ENCODE measurements at places on chromosomes 4 and X.

DNA sequence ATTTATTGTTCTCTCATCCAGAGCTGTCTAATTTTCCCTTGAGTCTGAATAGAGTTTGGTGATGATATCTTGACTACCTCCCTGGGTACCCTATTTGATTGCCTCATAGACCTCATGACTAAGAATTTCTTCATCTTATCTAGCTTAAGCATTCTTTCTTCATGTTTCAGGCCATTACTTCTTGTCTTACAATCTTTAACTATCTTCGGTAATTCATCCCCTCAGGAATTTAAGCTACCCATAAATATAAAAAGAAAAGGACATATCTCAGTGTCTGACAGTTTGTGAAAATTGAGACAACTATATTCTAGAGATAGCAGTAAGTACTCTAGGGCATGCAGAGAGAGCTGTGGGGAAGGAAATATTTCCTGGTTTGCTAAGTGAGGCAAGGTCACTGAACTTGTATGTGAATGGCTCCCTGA lies 466.1 kb upstream of the GRID2 start:
- no peak for DNase-seq

DNA sequence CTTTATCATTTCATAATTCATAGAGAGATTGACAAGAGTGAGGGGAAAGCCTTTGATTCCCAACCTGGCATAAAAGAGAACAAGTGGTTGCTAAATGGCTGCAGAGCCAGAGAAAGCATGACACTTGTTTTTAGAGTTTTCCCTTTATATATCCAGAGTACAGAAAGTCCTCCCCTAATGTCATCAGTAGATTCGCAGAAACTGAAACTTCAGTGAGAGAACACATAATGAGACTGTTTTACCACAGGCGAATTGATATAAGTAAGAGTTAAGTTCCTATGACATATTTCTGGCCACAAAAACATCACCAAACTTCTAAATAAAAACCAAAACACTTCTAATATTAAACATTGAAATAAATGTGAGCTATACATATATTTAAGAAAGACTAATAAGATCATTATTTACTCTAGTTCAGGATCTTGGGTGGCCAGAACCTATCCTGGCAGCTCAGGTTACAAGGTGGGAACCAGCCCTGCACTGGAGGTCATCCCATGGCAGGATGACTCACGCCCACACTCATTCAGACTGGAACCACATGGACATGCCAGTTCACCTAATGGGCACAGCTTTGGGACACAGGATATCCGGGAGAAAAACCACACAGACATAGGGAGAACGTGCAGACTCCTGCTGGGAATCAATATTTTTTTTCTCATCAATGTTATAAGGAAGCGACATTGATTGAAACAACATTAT lies 35.5 kb downstream of the NWD2 start:
- DNase-seq: no peak

GRCh38 chr4:168248176-168248710 lies 70.3 kb downstream of the DDX60 start:
- DNase-seq: no peak

DNA sequence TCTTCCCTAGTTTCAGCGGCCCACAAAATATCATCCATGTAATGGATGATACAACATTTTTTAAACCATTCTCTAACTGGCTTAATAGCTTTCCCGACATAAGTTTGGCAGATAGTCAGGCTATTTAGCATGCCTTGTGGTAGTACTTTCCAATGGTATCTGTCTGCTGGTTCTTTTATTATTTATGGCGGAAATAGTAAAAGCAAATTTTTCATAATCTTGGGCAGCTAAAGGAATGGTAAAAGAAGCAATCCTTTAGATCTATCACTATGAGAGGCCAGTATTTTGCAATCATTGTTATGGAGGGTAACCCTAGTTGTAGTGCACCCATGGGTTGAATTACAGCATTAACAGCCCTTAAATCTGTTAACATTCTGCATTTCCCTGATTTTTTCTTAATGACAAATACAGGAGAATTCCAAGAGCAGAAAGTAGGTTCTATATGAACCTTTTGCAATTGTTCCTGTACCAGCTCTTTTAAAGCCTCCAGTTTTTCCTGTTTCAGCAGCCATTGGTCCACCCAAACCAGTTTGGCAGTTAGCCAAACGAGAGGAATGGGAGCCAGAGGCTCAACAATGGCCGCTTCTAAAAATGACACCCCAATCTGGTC lies 14.3 kb upstream of the HSD17B11 start:
- no peak for DNase-seq

DNA sequence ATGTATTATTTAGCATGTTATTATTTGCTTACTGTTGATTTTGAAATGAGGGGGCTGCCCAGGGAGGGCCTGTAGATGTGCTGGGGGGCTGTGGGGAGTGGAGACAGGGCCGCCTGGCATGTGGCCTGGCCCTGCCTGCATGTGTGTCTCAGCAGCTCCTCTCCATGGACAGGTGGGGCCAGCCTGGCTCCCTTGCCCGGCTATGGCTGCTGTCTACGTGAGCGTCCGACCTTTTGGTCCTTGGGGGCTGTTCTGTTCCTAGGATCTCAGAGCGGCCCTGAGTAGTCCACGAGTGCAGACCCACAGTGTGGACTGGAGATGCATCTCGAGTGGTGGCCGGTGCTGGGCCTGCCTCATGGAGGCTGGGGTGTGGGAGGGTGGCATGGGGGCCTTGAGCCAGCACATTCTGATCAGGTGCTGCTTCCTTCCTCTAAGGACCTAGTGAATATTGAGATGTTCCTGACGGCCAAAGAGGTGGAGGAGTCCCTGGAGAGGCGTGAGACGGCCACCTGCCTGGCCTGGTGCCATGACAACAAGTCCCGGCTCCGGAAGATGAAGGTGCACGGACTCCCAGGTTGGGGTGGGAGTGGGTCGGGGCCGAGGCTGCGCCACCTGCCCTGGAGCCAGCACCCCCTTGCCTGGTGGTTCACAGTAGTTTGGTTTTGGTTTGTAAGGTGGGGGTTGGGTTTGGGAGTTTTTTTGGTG lies 24.9 kb upstream of the UVSSA start:
- DNase-seq: no peak

Data from SHP77 (cell line).